GM06990 (cell line): ENCODE measurements at places on chromosomes 13 and 19.
A peak's percentile ranks its signal among the peaks of the same experiment; 100 is the strongest.

- no peak for DNase-seq
These were observed 276.3 kb upstream of the SOX21 start for GRCh38 chr13:94988654-94989053.

DNA sequence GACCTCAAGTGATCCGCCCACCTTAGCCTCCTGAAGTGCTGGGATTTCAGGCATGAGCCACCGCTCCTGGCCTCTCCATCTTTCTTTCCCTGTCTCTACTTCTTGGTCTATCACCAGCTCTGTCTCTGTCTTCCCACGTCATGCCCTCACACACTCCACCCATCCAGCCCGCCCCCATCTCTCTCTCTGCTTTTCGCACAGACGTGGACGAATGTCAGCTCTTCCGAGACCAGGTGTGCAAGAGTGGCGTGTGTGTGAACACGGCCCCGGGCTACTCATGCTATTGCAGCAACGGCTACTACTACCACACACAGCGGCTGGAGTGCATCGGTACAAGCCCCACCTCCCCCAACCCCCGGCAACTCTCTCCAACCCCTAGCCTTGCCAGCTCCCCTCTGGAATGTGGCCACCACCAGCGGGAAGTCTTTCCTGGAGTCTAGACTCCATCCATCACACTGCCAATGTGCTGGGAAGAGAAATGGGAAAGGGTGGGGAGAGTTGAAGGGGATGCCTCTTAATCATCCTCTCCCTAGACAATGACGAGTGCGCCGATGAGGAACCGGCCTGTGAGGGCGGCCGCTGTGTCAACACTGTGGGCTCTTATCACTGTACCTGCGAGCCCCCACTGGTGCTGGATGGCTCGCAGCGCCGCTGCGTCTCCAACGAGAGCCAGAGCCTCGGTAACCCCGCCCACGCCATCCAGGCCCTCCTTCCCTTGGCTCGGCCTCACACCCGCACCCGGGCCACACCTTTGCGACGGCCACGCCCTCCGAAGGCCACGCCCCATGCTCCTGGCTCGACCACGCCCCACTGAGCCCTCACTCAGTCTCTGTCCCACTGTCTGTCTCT is 22.5 kb downstream of the LTBP4 start:
- DNase-seq = peak; percentile 48

- peak; percentile 56 for DNase-seq
These were observed 699 bp downstream of the MEGF8 start for GRCh38 chr19:42325896-42326771.

DNA sequence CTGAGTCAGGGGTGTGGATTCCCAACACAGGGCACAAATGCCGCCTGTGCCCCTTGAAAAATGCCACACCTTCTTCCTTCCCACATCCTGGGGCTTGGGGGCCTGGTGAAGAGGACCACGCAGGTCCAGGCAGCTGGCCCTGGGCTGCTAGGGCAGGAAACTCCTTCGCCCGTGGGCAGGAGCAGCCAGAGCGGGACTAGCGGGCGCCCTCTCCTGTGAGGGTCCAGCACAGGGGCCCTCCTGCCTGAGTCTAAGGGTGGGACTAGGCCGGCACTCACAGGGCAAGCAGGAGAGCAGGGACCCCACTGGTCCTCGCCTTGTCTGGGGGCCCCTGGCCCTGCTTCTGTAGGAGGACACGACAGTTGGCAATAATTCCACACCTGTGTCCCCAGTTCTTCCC is 7.5 kb upstream of the CEBPA start:
- no peak for DNase-seq

DNA sequence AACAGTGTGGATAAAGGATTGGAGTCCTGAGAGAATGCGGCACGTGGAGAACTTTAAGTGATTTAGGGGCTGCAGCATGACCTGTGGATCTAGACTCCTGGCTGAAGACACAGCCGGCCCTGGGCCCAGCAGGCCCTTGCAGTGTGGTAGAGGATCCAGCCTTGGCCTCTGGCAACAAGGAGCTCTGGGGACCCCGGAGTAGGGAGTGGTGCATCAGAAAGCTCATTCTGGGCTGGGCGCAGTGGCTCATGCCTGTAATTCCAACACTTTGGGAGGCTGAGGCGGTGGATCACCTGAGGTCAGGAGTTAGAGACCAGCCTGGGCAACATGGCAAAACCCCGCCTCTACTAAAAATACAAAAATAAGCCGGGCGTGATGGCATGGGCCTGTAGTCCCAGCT is 76.0 kb downstream of the CHST8 start:
- DNase-seq = no peak

- DNase-seq = no peak
These were observed 41.3 kb upstream of the NPAS1 start for GRCh38 chr19:46978171-46978869.

DNA sequence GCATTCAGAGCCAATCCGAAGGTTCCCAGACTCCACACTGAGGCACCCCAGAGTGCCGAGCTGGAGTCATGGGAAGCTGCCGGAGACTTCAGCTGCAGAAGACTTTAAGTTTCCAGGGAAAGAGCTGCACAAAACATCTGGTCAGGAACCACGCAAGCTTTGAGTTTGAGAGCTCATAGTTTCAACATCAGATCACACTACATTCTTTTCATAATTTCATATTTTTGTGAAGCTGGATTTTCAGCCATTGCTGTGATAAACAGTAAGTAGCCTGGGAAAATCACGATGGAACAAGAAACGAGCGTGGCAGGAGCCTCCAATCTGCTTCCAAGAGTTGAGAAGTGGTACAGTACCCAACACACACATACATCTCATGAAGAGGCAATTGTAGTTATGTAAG is 25.5 kb upstream of the ATP12A start:
- DNase-seq = no peak

DNA sequence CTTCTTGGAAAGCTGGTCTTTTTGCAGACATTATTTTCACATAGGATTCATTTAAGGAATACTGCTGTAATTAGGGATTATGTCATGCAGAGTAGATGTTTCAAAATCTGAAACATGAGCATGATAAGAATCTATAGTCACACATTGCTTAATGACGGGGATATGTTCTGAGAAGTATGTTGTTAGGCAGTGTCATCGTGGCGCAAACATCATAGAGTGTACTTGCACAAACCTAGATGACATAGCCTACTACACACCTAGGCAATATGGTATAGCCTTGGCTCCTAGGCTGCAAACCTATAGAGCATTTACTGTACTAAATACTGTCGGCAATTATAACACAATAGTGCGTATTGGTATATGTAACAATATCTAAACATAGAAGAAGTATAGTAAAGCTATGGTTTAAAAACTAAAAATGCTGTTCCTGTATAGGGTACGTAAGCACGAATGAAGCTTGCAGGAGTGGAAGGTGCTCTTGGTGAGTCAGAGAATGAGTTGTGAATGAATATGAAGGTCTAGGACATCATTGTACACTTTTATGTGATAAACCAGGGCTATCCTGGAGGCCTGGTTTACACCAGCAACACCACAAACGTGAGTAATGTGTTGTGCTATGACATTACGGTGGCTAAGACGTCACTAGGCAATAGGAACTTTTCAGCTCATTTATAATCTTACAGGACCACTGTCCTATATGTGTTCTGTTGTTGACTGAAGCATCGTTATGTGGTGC is 283.1 kb downstream of the MTUS2 start:
- no peak for DNase-seq

DNA sequence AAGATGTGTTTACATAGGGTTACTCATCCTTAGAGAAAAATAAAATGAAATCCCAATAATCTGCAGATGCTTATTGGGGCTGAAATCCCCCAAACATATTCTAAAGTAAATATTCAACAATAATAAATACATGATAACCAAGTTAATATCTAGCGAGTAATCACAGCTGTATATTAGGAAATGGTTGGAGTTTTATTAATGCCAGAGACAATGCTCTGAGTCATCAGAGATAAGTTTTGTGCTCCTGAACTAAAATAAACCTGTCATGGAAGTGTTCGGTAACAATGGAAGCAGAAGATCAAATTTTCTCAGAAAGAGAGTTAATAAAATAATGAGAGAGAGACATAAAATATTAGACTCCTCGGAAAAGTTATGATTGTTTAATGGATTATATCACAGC is 31.4 kb downstream of the FLT1 start:
- DNase-seq = no peak

GRCh38 chr19:42097461-42097860 is 21.5 kb downstream of the ZNF574 start:
- DNase-seq = no peak

- DNase-seq = no peak
These were observed 6.7 kb downstream of the FGF14 start for GRCh38 chr13:102395174-102395573.

- no peak for DNase-seq
These were observed 6.9 kb downstream of the ZNF221 start for GRCh38 chr19:43957891-43958290.

DNA sequence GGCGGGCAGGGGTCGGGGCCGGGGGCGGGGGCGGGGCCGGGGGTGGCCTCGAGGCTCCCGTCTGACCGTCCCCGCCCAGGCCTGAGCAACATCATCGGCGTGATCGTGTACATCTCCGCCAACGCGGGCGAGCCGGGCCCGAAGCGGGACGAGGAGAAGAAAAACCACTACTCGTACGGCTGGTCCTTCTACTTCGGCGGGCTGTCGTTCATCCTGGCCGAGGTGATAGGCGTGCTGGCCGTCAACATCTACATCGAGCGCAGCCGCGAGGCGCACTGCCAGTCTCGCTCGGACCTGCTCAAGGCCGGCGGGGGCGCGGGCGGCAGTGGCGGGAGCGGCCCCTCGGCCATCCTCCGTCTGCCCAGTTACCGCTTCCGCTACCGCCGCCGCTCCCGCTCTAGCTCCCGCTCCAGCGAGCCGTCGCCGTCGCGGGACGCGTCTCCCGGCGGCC is 9.4 kb upstream of the CACNG6 start:
- no peak for DNase-seq

DNA sequence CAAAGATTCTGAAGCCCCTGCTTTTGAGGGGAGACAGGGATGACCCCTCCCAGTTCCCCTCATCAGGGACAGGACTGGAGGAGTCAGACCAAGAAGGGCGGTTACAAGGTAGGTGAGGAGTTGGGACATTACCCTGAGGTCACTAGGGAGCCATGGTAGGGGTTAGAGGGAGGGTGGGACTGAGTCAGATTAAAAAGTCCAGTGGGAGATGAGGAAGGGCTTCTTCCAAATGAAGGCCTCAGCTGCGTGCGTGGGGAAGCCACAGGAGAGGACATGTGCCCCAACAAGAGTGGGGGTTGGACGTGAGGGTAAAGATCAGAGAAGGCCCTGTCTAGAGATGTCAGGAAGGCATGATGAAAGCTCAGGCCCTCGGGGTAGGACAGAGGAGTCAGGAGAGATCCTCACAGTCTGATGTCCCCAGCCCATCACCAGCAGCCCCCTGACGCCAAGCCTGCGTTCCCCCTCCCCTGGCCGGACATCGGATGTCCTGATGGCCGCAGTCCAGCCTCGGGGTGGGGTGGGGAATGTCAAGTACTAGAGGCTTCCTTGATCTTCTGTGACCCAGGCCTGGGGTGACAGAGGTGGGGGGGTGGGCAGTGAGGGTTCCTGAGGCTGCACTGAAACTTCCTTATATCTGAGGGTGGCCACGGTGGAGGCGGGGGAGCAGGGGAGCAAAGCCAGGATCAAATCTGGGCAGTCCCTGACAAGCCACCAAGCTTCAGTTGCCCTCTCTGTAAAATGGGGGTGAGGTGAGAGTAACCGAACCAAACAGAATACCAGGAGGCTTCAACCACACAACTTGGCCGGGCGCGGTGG is 6.5 kb upstream of the MFSD12 start:
- no peak for DNase-seq

- DNase-seq = no peak
These were observed 70.0 kb upstream of the GTF3A start for GRCh38 chr13:27354379-27354778.

DNA sequence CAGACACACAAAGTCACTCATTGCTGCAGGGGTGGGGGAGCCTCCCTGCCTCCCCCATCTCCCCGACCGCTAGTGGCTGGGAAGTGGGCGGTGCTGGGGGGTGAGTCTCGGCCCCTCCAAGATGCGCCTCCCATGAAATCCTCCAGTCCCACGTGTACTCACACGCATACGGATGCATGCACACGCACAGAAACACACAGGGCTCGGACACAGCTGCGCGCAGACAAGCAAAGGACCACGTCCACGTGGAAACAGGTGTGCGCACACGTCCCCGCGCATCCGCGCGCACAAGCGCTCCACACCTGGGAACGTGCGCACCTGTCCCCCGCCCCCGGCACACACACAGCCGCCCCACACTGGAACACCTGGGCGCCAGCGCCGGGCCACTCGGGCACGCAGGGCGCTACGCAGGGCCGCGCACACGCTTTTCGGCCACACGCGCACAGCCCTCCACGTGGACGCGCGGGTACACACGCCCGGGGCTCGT is 687 bp downstream of the MATK start:
- no peak for DNase-seq

- no peak for DNase-seq
These were observed 64.4 kb upstream of the ZNF527 start for GRCh38 chr19:37306383-37306963.

- DNase-seq = no peak
These were observed 34.4 kb downstream of the DCLK1 start for GRCh38 chr13:36096461-36097416.
